Germinal center (tissue), 1 donor: ENCODE measurements at places on chromosomes 6 and 20.

DNA sequence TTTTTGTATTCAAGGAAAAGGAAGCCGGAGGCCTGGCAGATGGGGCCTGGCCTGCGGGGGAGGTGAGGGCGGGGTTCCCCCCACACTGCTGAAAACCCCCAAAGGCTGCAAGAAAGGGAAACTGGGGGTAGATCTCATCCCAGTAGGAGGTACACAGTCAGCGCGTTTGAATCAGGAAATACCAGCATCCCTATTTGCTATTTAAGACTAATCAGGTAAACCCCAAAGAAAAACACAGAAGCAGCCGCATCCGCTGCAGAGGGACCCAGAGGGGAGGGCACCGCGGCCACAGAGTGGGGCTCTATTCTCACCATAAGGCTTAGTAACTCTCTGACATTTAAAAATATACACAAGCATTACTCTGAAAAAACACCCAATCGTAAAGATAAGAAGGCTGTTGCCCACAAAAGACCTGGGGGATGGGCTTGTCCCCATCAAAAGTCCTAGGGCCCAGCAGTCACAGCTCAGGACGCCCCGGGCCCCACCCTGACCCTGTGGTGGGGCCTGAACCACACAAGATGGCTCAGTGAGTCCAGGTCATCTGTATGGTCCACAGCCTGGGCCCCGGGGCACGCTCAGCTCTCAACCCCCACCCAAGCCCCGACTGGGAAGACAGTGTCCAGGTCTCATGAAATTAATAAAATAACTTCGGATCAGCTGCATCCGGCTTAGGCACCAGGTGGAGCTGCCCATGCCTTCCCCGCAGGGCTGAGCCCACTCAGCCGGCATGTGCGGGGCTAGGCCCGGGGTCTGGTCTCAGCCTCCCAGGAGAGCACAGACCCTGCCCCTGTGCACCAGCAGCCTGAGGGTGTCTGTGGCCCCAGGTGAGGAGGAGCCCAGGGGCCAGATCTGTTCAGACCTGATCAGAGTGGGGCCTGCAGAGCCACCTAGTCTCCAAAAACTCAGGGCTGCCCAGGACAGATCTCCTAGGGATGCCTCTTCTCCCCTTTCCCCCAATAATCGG lies 31.0 kb downstream of the KCNQ2 start:
- no peak for DNase-seq

DNA sequence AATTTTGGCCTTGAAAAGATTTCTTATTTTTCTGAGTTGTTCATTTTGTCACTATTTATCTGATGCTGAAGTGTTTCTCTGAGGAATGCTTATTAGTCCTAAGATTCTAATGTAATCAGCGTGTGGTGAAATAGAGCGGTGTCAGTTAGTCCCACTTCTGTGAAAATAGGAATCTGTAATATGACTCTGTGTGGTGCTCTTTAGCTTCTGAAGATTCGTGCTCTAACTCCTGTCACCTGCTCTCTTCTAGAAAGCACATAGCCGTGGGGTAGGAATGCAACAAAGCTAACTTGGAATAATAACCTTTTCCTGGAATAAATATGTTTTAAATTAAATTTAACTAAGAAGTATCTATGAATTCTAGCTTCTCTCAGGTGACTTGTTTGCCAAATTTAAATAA lies 90.4 kb downstream of the BCKDHB start:
- DNase-seq: no peak

DNA sequence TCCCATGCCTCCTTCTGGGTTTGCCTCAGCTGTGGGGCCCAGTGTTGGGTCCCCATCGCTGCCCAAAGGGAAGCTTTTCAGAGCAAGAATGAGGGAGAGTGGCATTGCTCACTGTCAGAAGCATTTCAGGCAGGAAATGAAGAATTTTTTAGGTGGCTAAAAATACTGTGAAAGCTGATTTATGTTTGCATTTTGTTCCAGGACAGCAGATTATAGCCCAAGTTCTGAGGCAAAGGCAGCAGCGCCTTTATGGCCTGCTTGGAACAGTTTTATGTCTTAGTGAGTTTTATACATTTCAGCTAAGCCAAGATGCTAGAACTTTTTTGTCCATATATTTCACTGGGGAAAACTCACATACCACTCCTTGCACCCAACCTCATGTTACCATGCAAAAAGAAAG lies 4.3 kb upstream of the CCDC167 start:
- no peak for DNase-seq

GRCh38 chr6:166025149-166025898 lies 142.3 kb downstream of the TBXT start:
- DNase-seq: no peak

- DNase-seq: no peak
These were observed 38.5 kb upstream of the MLIP start for GRCh38 chr6:54072635-54073313.

- no peak for DNase-seq
These were observed 166.8 kb downstream of the DST start for GRCh38 chr6:56475736-56476457.

GRCh38 chr6:151891524-151891923 lies 84.0 kb downstream of the ESR1 start:
- DNase-seq: no peak

DNA sequence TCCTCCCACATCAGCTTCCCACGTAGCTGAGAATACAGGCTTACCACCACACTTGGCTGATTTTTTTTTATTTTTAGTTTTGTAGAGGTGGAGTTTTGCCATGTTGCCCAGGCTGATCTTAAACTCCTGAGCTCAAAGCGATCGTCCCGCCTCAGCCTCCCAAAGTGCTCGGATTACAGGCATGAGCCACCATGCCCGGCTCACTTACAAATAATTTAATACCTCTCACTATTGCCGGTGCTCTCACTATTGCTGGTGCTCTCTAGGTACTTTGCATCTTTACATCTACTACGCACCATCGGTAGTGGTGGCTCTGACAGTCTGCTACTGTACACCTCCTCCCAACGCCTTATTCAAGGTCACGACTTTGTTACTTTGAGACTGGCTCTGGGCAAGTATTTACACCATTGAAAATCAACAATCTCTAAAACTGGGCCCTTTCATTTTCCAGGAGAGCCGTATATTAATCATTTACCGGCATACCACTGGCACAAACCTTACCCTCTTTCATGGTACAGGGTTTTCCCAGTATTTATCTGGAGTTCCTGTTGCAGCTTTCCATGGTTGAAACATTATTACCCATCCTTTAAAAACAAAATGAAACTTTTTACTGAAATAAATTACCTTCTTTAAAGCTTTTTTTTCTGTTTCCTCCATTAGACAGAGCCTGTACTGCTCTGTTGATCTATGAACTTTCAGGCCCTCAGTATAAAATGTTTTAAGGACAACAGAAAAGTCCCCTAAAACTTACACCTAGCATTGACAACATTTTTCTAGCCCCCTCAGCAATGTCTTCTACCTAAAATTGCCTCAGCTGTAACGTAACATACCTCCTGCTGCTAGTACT lies 259.6 kb upstream of the PLCB4 start:
- no peak for DNase-seq

DNA sequence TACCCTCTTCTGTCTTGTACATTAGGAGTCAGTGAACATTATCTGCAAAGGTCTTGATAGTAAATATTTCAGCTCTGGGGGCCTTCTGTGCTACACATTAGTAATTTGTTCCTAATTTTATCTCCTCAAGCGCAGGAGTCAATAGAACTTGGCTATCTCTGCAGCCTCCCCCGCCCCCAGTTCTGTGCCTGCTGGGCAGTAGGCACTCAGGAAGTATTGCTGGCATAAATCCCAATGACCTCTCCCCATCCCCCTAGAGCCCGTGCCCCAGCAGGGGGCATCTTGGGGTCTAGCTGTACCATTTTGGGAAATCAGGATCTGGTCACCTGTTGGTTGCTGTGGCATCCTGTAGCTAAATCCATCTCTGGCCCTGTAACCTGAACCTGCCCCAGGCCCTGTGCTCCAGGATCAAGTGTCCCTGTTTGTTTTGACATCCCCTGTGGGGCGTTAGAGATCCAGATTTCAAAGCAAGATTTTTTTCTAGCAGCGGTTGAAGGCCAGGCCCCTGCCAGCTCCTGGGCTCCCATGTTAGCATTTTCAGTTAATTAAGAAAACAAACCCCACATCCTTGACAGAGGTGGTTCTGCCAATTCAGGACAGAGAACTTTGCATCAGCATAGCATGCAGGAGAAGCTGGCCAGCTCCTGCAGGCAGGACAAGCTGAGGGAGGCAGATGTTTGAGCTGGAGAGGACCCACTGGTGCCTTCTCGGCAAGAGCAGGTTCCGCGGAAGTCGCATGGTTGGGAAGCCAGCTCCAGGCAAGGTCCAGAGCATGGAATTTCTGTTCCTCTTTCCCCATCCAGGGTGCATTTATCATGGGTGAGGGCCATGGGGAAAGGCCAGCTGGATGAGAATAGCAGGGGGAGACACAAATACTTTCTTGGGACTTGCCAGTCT lies 32.1 kb downstream of the DAAM2 start:
- no peak for DNase-seq
